ENCODE measurements at places on chromosomes 5 and 9. TPM values are rescaled to one million over a fixed set of nuclear protein-coding genes. Genes with fewer than 3 reads are reported as not detected.
A peak's percentile ranks its signal among the peaks of the same experiment; 100 is the strongest.

- no peak for DNase-seq
These were observed 102.6 kb downstream of the ESM1 start for GRCh38 chr5:54882841-54883240.

The PCDHA3 gene
- total RNA-seq, result 0.55 TPM

- peak; percentile 51 for DNase-seq
These were observed 65.6 kb downstream of the COL5A1 start for GRCh38 chr9:134707031-134707680.

DNA sequence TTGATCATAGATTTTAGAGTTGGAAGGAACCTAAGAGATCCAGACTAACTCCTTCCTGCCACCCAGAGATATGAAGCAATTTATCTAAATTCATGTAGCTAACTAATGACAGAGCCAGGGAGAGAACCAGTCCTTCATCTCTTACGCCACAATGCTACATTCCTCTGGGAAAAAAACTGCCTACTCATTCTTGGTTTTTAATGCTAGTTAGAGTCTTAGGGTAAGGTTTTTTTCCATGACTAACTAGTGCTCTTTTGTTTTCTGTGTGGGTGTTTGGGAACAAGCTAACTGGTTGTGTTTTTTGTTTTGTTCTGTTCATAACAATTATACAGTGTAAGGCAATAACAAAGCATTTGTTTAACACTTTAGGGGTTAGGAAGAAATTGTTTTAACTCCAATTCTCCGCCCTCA, 52.4 kb downstream of the SLC44A1 start:
- no peak for DNase-seq

GRCh38 chr5:62662521-62662920, 83.9 kb downstream of the LRRC70 start:
- DNase-seq, result no peak

GRCh38 chr9:26870292-26870691, 22.3 kb downstream of the CAAP1 start:
- no peak for DNase-seq

The LCN15 gene
- total RNA-seq, result not detected

The CBY3 gene
- not detected for total RNA-seq

DNA sequence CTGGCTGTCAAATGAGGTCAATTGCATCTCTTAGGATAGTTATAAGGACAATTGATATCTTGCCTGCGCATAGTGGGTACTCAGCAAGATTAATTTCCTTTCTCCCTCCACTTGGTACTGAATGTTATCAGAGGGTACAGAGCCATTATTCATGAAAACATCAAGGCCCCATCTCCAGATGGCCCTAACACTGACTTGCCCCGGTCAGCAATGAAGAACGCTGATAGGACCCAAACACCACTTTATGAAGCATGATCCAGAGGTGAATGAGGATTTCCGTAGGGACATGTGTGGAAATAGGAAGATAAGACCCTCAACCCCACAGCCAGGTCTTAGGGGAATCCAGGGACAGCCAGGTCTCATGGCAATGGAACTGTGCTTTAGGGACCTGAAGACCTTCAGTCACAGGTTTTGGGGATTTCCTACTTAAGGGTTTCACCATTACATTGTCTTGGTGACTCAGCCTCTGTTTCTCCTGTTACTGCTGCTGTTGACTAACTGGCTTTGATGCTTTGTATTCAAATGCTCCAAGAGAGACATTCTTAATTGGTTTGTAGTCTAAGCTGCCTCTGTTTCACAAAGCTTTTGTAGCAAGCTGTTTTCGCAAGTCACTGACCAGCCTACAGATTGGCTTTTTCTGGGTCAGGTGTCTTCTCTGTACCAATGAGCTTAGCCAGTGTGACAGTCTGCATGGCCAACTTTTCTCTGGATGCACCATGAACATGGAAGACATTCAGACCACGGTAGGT, 35.3 kb upstream of the IQGAP2 start:
- DNase-seq, result no peak

The CARD9 gene
- total RNA-seq, result 1.3 TPM

- no peak for DNase-seq
These were observed 207.0 kb downstream of the DEPDC1B start for GRCh38 chr5:60492958-60493357.

DNA sequence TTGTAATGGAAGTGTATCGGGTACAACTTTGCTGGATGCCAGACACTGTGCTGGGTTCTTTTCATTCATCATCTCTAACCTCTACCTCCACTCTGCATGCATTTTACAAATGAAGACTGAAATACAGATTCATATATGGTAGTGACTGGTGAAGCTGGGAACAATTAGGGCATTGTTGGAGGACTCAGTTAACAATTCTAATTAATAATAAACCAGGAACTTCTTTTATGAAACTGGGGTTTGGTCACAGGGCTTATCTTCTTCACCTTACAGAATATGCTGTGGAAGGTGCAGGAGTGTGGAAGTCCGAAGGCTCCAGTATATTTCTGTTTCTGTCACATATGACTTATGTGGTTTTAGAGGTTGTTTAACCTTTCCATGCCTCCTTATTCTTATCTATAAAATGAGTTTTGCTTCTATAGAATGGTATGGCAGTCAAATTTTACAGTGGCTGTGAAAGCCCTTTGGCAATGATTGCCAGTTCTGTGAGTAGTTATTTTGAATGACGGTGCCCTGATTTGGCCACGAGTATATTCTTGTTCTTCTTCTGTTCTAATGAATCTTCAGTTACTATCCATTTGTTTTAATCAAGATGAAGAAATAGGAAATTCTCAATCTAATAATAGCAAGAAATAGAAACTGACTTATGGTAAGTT, 284.7 kb downstream of the GABRB2 start:
- DNase-seq, result peak; percentile 25

The PCDHGC3 gene
- total RNA-seq, result 12.9 TPM

DNA sequence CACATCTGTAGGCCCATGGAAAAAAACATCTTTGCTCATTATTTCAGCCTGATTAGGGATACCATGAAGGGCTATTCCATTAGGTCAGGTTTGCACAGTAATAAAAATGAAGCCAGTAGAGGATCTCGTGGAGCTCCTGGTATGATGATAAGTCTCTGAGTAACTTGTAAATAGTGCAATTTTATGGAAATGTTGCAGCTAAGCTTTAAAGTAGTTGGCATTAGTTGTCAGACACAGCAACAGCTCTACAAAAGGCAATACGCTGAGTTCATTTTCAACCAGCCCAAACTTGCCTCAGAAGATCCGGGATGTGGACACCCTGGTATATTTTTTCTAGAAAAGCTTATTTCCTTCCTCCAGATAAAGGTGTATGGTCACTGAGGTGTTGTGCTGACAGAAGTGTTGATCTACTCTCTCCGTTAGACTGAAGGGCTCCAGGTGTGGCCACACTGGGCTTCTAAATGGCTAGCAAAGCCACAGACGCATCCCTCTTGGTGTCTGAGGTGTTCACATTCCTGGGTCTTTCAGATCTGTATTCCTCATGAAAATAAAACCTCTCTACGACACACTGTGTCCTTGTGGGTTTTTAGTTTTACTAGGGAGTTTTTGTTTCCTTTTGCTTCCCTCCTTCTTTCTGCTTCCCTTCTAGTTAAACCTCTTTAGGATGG, 141.6 kb downstream of the GHR start:
- no peak for DNase-seq

DNA sequence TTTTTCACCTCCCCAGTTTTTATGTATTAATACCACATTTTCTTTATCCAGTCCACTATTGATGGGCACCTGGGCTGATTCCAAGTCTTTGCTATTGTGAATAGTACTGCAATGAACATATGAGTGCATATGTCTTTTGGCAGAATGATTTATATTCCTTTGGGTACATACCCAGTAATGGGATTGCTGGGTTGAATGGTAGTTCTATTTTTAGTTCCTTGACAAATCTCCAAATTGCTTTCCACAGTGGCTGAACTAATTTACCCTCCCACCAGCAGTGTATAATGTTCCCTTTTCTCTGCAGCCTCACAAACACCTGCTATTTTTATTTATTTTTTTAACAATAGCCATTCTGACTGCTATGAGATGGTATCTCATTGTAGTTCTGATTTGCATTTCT, 340.2 kb downstream of the ADAMTS6 start:
- no peak for DNase-seq

The PHYHD1 gene
- total RNA-seq, result 37.3 TPM

The NR2F1 gene
- total RNA-seq, result 115 TPM
